ENCODE measurements at places on chromosomes 3 and 15.

GRCh38 chr3:139982404-139982803, 47.4 kb downstream of the CLSTN2 start:
- no peak for DNase-seq

GRCh38 chr3:115227461-115227860, 80.4 kb upstream of the ZBTB20 start:
- DNase-seq, result no peak

DNA sequence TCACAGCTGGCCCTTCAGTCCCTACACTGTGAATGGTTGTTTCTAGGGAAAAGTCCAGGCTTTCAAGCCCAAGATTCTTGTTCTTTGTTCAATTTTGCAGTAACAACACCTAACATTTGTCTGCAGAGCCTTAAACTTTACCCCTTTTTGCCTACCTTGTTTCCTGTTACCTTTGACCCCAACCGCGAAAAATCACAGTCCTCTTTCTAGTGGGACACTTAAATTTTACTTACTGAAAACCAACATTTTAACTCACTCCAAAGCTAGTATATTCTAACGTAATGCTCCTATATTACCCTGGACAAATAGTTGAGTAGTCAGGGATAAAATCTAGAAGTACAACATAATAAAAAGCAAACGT, 649 bp upstream of the PIK3CB start:
- no peak for DNase-seq

DNA sequence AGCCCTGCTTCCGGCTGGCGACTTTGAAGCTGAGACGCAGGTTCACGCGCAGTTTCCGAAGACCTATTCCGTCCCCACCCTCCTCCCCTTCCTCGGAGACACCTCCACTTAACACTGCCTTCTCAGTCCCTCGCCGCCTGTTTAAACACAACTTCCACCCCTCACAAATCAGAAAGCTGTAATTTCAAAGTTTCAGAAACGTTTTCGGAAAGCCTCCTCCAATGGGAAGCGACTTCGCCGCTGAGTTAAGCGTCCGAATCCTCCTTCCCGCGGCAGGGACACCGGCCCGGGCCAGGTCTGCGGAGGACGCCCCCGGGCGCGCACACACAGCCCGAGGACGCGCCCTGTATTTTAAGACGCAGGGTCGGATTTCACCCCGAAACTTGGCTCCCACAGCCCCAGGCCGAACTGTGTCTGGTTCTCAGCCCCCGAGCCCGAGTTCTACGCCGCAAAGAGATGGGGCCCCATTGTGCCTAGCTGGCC, 559 bp upstream of the LRRN1 start:
- peak; percentile 55 for DNase-seq

DNA sequence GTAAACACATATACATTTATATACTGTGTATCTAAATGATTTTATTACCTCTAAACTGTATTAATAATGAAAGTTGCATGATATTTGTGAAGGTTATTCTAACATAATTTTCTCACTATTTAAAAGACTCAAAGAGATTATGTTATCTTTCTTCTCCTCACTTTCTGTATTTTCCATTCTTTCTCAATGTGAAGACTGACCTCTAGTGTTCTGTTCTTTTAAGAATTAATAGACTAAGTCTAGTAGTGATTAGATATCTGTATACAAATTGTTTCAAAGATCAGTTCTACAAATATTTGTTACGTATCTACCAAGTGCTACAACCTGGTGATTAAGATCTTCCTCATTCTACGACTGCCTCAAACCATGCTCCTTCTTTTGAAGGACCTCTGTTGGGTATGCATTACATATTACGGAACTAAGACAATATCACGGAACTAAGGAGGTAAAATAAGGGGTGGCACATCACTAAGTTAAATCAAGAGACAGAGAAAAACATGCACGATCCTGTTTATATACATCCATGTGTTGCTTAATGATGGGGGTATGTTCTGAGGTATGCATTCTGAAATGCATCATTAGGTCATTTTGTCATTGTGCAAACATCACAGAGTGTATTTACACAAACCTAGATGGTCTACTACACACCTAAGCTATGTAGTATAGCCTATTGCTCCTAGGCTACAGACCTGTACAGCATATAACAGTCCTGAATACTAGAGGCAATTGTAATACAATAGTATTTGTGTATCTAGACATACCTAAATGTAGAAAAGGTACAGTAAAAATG, 161.5 kb upstream of the KBTBD8 start:
- DNase-seq, result no peak

GRCh38 chr3:61948699-61949305, 387.4 kb downstream of the PTPRG start:
- DNase-seq, result no peak

- no peak for DNase-seq
Measured at GRCh38 chr15:74425630-74426029, 8.1 kb downstream of the SEMA7A start.

- no peak for DNase-seq
Measured at GRCh38 chr3:130838898-130839600, 54.8 kb upstream of the ATP2C1 start.

DNA sequence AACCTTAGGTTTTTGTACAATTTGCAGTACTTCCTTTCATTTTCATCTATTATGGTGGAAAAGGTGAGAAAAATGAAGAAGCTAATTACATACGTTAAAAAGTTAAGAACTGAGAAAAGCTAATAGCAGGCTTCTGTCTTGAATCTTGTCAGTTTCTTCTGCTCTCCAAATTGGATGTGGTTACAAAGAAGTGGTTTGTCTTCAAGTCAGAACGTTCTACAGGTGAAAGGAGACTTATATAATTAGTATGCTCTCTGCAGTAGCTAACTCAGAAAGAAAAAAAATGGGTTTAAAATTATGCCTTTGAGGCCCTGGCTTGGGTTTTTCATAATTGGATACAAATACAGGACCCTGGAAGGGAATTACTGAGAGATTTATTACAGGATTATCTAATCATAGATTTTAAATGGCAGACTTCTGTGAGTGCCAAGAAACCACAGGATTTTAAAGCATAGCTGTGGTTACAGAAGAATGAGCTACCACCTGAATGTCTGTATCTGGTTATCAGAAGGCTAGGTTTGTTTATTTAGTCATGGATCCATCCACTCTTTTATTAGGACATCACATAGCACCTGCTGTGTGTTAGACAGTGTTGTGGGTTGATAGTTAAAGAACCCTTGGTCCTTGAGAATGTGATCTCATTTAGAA, 528.1 kb upstream of the MCTP2 start:
- DNase-seq, result no peak

GRCh38 chr3:50204804-50205412, at the start of gene SLC38A3:
TSS of gene SLC38A3 (plus strand) at chr3:50205271. CDS start at chr3:50214200, 8,929 bp downstream.
- no peak for DNase-seq

GRCh38 chr3:127714125-127714571, 41.4 kb downstream of the ABTB1 start:
- DNase-seq, result no peak

- DNase-seq, result peak; percentile 55
Measured at GRCh38 chr3:46092702-46093080, 65.4 kb upstream of the XCR1 start.

GRCh38 chr15:80887148-80887547, 102.5 kb downstream of the MESD start:
- DNase-seq, result no peak

DNA sequence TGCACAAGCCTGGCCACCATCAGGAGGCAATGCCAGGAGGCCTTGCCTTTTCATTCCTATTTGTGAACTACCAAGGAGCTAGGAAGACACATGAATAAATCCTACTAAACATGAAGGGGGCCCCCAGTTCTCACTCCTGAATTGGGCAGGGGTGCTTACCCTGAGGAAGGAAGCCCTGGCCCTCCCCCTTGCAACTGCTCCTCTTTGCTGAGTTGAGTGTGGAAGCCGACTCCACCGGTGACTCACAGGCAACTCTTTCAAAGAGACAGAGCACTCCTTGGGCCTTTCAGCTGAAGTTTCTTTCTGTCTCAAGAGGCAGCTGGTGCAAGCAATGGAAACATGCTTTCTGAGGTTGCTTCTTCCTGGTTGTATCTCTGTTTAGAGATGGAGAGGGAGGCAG, 1.7 kb downstream of the GABRG3 start:
- DNase-seq, result no peak

GRCh38 chr3:28326458-28326926, 22.0 kb upstream of the ZCWPW2 start:
- no peak for DNase-seq

GRCh38 chr3:53226142-53226840, 29.5 kb downstream of the TKT start:
- DNase-seq, result no peak

GRCh38 chr3:168544097-168544957, 448.6 kb upstream of the GOLIM4 start:
- no peak for DNase-seq

DNA sequence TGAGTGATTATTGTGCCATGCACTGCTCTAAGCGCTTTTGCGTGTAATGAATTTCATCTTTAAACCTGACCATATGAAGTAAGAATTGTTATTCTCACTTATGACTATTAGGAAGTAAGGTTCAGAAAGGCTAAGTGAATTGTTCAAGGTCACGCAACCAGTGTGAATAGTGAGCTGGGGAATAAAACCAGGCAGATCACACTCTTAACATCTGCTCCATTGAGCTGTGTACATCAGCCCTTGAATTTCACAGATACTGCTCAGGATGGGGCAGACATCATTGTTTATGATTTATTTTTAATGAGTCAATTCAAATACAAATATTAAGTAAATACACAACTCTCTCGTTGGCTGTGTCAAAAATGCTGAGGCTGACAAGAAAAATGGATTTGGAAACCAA, 184.5 kb downstream of the FNDC3B start:
- DNase-seq, result no peak

- DNase-seq, result no peak
Measured at GRCh38 chr3:170506556-170506955, 79.3 kb downstream of the SLC7A14 start.

DNA sequence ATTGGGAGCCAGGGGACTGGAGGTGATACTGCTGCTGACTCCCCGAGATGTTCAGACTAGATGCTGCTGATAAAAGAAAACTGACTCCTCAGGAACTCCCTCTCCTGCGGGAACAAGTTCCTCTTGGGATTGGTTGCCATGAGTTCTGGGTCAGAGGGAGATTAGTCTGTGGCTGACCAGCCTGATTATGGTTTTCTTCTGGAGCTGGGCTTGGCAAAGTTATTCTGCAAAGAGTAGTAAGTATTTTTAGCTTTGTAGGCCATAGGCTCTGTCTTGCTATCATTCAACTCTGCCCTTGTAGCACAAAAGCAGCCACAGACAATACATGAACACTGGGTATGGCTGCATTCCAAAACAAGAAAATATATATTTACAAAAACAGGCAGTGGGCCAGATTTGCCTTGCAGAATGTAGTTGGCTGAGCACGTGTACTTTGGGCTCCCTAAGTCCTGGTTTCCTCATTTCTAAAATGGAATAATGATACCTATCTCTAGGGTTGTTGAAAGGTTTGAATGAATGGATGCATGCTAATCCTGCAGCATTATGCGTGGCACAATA, 796.8 kb downstream of the AGBL1 start:
- no peak for DNase-seq

GRCh38 chr3:24956613-24957012, 462.0 kb upstream of the THRB start:
- no peak for DNase-seq

- no peak for DNase-seq
Measured at GRCh38 chr3:152671446-152672319, 163.2 kb upstream of the P2RY1 start.

DNA sequence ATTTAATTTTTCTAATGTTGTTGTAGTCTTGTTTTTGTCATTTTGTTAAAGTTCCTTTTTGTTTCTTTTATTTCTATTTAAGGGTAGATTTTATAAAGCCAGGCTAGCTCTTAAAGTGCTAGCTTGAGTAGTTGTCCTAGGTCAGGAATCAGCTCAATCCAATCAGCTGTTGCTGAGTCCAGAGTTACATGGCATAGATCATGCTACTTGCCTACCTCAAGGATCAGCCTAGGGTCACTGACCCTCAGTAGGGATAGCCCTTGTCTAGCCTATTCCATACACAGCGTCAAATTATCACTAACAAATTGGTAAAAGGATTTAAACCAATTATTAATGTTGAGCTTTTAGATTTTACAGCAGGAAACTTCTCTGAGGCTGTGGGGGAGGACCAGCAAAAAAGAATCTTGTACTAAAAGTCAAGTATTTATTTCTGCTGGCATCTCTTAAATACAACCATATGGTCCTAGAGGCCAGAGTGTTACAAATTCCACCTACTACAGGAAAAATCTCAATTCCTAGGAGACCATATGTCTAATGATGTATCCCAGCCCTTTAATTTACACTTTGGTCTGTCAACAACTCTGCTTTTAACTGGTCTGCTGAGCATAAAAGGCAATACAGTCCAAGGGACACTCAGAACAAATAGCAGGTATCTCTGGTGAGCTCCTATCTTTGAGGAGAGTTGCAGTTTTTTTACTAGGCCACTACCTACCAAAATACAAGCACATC, 138.3 kb upstream of the PTPRG start:
- no peak for DNase-seq

Data from B cell (primary cell).